ENCODE measurements at places on chromosomes 1 and 21.

DNA sequence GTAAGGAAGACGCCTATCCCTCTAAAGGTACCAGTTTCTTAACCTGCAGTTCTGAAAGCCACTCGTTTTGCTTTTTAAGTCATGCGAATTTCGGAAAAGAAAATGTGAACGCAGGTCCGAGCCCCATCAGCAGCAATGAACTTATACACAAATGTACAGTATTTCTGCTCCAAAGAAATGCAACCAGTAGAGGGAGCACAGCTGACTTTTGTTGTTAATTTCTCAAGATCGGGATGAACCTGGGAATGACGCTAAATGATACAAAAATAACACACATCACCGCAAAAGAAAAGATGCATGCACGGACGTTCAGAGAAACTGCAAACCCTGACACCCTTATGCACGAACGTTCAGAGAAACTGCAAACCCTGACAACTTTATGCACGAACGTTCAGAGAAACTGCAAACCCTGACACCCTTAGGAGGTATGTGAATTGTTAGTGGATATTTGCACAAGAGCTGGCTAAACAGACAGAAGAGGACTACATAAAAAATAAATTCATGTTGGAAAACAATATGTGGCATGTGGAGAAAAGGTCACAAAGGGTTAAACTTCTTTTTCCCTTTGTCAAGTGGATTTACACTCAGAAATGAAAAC is 3.5 kb upstream of the TIAM1 start:
- H3K27me3 ChIP-seq = peaks cover 17% of the 10 kb centered on the region
- DNase-seq = no peak
- peaks cover 3% of the 10 kb centered on the region for H3K36me3 ChIP-seq
- H3K4me1 ChIP-seq = peaks cover 46% of the 10 kb centered on the region

DNA sequence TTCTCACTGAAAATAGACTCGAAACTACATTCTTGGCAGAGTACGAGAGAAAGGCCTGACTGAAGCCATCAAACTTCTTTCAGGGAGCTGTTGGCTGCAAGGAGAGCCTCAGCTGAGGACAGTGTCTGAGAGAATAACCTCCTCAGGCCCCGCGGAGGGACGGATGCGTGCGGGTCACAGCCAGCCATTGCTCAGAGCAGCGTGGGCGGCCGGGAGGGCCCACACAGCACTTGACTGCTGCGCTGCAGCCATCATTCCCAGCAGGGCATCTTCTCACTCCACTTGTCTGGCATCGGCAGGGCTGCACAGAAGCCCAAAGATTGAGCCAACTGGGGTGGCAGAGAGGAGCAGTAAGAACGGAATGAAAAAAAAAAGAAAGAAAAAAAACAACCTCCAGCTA is 113.5 kb downstream of the XCL2 start:
- no peaks in the 10 kb centered on the region for H3K36me3 ChIP-seq
- no peak for DNase-seq
- H3K4me3 ChIP-seq = no peak overlapping the region
- H3K27me3 ChIP-seq = no peaks in the 10 kb centered on the region

GRCh38 chr21:42411891-42412635 is 8.4 kb downstream of the UBASH3A start:
- H3K4me3 ChIP-seq = no peak overlapping the region
- no peak for DNase-seq
- no peak overlapping the region for H3K27ac ChIP-seq
- no peaks in the 10 kb centered on the region for H3K4me1 ChIP-seq
- peaks cover 22% of the 10 kb centered on the region for H3K27me3 ChIP-seq

DNA sequence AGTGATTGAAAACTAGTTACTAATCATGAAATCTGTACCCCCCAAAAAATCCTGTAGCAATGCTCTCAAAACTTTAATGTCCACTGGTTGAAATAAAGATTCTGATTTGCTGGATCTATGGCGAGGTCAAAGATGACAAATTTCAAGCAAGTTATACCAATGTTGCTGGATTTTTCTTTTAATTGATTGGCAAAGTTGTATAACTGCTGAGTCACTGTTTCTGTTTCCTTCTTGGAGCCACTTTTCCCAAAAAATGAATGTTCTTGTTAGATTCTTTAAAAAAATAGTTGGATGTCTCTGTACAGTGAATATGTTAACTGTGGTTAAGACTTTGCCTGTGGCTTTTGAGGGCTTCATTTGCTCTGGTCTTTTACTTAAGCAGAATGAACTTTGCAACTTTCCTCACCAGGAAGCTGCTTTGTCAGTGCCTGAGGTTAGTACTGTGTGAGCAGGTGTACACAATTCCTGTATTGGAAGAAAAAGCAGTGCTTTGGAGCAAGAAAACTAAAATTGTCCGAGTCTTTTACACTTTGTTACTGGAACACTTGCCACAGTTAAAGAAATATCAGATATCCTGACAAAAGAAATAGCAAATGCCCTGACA is 1211.9 kb downstream of the MRPL39 start:
- no peak overlapping the region for H3K4me3 ChIP-seq
- H3K27me3 ChIP-seq = no peaks in the 10 kb centered on the region
- no peak overlapping the region for H3K27ac ChIP-seq

DNA sequence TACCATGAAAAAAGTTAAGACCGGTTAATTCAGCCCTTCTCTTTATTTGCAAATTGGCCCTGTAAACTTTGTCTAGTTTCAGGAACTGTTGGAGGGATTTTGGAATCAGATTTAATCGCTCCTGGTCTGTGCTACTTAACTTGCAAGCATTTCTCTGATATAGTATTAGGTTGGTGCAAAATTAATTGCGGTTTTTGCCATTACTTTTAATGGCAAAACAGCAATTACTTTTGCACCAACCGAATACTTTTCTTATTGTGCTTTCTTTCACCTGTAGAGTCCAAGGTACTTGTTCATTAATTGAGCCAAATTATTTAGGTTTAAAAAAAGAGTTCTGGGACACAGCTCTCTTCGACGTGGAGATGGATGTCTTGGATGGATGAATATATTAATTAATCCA is 92.8 kb upstream of the HNRNPU start:
- no peak overlapping the region for H3K27ac ChIP-seq
- H3K27me3 ChIP-seq = no peaks in the 10 kb centered on the region
- no peaks in the 10 kb centered on the region for H3K36me3 ChIP-seq
- no peak for DNase-seq
- no peak overlapping the region for H3K4me3 ChIP-seq

GRCh38 chr1:154736841-154737240 is 128.9 kb upstream of the ADAR start:
- DNase-seq = no peak
- peaks cover 9% of the 10 kb centered on the region for H3K4me1 ChIP-seq
- no peak overlapping the region for H3K4me3 ChIP-seq
- peaks cover 51% of the 10 kb centered on the region for H3K27me3 ChIP-seq

- no peak overlapping the region for H3K4me3 ChIP-seq
- DNase-seq = no peak
Observed at GRCh38 chr21:19566975-19567374, 1163.4 kb upstream of the TMPRSS15 start.

GRCh38 chr1:119141020-119141424 is 569 bp upstream of the WARS2 start:
- no peak for DNase-seq
- H3K4me3 ChIP-seq = no peak overlapping the region
- no peaks in the 10 kb centered on the region for H3K27me3 ChIP-seq
